ENCODE measurements at places on chromosomes 1 and 21.

GRCh38 chr1:9100471-9101043 lies 28.3 kb downstream of the GPR157 start:
- DNase-seq = no peak

GRCh38 chr1:211200311-211200710 lies 58.9 kb upstream of the RCOR3 start:
- DNase-seq = no peak

DNA sequence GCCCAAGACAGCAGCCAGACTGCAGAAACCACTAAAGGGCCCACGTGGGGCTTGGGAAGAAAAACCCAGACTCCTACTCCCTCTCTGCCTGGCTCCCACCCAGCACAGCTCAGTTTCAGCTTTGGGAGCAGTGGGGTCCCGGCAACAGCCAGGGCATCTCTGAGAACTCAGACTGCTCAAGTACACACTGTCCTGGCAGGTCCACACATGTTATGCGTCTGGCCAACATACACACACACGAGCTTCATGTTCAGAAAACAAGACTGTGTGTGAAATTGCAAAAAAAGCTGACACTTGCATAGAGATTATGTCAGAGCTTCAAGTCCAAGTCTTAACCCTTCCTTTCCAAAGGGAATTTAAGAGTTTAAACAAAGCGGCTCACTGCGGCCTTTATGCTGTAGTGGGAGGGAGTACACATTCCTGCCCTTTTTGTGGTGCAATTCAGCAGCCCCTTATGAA lies 136.6 kb upstream of the CD34 start:
- DNase-seq = no peak

GRCh38 chr1:18941221-18942141 lies 15.0 kb downstream of the IFFO2 start:
- DNase-seq = no peak

- no peak for DNase-seq
These were observed 5.8 kb downstream of the SERINC2 start for GRCh38 chr1:31418626-31419323.

DNA sequence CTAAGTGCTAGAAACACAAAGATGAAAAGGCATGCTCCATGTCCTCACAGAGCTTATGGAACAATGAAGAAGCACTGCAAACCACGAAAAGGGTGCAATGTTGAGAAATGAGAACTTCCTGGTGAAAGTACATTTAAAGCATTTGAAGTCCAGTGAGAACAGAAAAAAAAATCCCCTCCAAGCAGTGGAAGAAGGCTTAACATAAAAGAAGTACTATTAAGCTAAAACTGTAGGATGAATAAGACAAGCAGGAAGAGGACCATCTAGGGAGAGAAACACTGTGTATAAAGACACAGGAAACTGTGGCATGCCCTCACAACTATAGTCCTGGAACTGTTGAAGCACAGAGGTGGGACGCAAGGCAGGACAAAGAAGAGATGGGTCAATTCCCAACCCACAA lies 10.0 kb downstream of the TP53BP2 start:
- no peak for DNase-seq

DNA sequence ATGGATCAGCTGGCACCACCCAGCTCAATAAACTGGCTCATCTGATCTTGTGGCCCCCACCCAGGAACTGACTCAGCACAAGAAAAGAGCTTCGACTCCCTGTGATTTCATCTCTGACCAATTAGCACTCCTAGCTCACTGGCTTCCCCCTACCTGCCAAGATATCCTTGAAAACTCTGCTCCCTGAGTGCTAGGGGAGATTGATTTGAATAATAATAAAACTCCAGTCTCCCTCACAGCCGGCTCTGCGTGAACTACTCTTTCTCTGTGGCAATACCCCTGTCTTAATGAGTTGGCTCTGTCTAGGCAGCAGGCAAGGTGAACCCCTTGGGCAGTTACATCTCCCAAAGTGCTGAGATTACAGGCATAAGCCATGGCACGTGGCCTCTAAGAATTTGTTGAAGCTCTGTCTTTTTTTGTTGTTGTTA lies 11.8 kb upstream of the RHBDL2 start:
- DNase-seq = no peak

DNA sequence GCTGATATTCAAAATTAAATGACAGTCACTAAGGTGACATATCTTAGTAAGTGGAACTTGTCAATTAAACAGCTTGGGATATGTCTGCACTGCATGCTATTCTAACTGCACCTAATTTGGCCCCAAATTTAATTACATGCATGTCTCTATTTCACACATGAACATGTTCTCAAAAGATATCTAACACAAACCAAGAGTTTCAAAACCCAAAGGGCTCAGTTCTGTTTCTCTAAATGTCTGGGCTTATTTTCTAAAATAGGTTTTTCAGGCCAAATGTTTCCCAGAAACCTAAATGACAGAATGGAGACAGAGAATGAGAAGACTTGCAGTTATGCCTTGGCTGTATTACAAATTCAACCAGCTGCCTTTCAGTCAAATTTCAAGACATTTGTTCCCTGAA lies 11.3 kb downstream of the RAB29 start:
- DNase-seq = no peak

DNA sequence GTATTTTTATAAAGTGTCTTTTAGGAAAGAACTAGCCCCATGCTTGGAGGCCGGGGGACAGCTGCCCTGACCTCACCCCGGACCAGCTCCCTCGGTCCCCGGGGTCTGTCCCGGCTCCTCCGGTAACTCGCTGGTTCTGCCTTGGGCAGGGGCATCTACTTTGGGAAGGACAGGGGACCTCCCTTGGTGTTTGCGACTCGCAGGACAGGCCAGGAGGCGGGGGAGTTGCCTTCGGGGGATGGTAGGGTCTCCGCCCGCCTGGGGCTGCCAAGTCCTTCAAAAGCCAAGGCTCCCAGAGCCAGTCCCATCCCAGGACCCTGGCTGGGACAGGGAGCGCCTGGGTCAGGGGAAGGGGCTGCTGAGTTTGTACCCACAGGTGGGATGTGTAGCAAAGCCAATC lies 157.9 kb downstream of the PEX14 start:
- no peak for DNase-seq

DNA sequence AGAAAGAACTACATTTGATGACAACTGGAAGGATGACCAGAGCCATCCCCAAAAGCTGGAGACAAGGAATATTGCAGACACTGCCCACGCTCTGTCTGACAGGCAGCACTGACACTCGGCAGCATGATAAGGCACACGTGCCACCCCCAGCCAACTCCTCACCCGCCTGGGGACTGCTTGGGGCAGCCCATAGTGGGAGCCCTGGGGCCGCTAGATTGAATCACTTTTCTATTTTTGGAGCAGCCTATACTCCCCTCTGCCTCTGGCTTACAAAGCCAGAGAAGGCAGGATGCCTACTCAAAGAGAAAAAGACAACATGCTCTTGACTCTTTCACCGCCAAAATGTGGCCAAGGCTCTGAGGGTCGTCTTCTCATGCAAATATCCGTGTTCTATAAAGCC lies 1.3 kb downstream of the SMG5 start:
- no peak for DNase-seq

Measured in NCI-H524 treated with DMSO at 0.1 percent for 48 hours (cell line).